ENCODE measurements at places on chromosomes 6 and 20. TPM values are rescaled to one million over a fixed set of nuclear protein-coding genes. Genes with fewer than 3 reads are reported as not detected.

RMND1 gene
- 23.1 TPM for total RNA-seq

- DNase-seq: no peak
These were observed 626 bp upstream of the CDK5RAP1 start for GRCh38 chr20:33401921-33402369.

TFAP2D gene
- total RNA-seq: 0.14 TPM

DNA sequence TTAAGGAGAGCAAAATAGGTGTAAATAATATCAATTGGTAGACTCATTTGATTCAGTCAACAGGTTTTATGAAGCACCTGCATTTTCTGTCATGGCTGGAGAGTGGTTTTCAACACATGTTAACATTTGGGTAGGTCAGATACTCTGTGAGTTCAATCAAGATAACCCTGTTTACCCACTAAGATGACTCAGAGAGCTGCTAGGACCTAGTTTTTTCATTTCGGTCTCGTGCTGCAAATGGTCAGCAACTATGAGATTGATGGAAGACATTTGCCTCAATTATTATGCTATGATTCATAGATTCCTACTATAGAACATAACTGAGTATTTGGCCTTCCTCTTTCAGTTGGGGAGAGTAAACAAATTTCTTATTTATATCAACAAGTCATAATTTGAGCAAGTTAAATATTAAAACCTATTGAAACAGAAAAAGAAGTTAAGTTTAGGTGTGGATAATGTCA, 391.4 kb upstream of the CITED2 start:
- no peak for DNase-seq

TENT5A gene
- total RNA-seq: 16.4 TPM

DNA sequence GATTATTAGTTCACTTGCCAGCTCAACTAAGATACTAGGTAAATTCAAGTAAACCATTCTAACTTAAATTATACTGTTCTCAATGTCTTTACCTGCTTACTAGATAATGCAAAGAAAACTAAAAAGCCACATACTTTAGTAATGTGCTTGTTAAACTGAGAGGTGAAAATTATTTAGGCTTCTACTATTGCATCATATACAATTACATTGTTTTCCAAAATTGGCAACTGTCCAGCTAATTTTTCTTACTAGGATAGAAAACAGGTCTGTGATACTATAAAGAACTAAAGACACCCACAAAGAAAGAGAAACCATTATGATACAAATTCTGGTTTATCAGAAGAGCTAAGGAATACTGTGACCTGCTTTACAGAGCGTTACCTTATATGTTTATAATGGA, 45.6 kb upstream of the ALDH8A1 start:
- DNase-seq: no peak

BEND6 gene
- total RNA-seq: 18.9 TPM

GRCh38 chr6:26045928-26046368, 41.3 kb upstream of the HFE start:
- DNase-seq: no peak

DNA sequence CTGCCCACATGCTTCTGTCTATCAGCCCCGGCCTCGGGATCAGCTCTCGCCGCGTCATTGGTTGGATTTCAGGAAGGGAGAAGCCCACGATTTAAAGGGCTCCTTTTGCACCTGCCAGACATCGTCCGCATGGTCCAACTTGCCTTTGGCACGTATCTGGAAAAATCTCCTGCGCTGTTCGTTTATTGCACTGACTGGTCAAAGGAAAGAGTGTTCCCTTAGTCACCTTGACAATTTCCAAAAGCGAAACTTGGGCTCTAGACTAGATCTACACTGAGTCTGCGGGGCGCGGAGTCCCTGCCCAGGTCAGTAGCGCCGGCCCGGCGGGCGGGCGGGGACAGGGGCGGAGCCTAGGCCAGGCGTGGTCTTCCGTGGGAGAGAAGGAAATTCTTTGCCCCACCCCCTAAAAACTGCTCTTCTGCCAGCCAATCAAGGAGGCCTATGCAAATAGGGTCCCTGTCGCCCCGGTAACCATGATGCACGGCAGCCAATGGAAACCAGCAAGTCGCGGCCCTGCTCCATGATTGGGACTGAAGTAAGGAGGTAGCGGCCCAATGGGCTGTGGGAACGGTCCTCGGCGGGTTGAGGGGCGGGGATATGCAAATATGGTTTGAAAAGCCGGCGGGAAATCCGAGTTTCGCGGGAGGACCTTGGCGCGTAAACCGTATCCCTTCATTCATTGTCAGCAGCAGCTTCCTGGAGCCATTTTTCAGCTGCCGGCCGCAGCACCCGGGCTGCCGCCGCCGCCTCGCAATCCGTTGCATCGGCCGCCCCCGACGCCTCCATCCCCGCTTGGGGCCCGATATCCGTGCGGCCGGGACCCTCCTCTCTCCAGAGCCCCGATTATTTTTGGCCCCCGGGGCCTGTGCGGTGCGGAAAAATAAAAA, at the start of gene E2F3:
TSS of gene E2F3 (plus strand) at position 675 of the 887 bp plus-strand sequence. CDS start 354 bp downstream, outside the sequence.
- peak; percentile 100 for DNase-seq

SOX12 gene
- 2.2 TPM for total RNA-seq

DNA sequence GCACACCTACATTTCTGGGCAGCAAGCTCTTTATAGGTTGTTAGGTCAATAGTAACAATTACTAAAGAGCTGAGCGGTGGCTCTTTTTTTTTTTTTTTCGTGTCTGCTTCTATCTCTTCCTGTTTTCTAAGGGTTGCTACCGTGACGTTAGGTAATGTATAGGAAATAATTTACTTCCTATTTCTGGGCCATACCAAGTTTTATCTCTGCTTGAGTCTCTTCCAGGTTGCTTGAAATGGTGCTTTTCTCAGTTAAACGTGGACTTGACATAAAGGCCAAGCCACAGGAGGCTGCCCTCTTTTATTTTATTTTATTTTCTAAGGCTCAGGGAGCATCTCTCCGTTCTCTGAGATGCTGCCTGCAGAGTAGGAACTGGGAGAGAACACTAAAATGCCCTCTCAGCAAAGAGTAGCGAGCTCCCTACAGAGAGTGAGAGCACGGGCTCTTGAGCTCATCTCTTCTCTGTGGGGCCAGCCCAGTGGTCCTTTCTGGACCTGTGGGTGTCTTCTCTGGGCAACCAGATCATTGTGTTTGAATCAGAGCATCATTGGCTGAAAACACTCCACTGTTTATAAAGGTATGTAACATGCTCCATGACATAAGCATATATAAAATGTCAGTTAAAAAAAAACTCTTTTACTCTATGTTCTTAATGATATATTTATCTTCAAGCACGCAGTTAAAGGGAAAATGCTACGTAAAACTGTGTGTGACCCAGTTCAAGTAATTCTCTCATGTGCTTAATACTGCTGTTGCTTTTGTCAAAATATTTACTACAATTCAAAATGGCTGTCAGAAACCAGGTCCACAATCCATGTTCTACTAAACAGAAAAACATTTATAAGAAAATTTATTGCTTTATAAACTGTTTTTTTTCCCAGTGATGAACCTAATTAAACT, at the start of gene ZNF831:
TSS of gene ZNF831 (plus strand) at position 191 of the 900 bp plus-strand sequence. CDS start 27,199 bp downstream, outside the sequence.
- no peak for DNase-seq

- DNase-seq: peak; percentile 92
These were observed 4.4 kb downstream of the ZKSCAN3 start for GRCh38 chr6:28353981-28354676.

DNA sequence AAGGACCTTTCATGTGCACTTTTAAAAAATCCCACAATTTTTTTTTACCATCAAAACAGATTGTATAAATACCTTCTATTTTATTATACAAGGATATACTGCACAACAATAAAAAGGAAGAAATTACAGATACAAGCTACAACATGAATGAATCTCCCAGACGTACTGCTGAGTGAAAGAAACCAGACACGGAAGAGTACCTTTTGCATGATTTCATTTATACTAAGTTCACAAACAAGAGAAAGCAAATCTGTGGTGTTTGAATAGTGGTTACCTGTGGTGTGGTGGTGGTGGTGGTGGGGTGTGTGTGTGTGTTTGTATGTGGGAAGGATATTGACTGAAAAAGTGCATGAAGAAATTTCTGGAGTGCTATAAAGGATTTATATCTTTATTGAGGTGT, 6.8 kb upstream of the PLCB4 start:
- DNase-seq: no peak

DNA sequence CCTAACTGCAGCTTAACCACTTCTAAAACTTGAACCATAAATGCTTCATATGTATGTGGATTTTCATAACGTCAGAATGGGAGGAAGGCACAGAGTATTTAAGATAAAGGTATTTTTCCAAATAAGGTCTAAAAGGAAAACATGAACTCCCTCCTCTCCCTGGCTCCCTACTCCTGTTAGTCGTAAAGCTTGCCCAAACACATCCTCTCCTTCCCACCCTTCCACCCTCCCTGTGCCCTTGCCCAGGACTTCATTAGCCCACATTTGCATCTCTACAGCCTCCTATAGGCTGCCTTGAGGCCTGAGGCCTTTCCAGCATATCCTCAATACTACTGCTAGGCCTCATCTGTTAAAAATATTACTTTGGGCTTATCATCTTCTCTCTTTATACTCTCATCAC, 17.1 kb upstream of the SMIM13 start:
- no peak for DNase-seq

GRCh38 chr6:111740506-111740905, 132.7 kb downstream of the FYN start:
- DNase-seq: no peak

- DNase-seq: peak; percentile 31
These were observed 83.5 kb downstream of the NDUFAF5 start for GRCh38 chr20:13868331-13868730.

GRCh38 chr20:59007665-59008511, 834 bp upstream of the CTSZ start:
- no peak for DNase-seq

TGM3 gene
- not detected for total RNA-seq

ARMH2 gene
- total RNA-seq: not detected

SLC44A4 gene
- not detected for total RNA-seq

GRCh38 chr6:30044630-30045029, 16.4 kb upstream of the POLR1H start:
- DNase-seq: no peak

GRCh38 chr20:15930311-15931305, 642.6 kb downstream of the KIF16B start:
- DNase-seq: peak; percentile 64

SLC35D3 gene
- not detected for total RNA-seq

- no peak for DNase-seq
These were observed 6.1 kb upstream of the TREML4 start for GRCh38 chr6:41222045-41222444.

DNA sequence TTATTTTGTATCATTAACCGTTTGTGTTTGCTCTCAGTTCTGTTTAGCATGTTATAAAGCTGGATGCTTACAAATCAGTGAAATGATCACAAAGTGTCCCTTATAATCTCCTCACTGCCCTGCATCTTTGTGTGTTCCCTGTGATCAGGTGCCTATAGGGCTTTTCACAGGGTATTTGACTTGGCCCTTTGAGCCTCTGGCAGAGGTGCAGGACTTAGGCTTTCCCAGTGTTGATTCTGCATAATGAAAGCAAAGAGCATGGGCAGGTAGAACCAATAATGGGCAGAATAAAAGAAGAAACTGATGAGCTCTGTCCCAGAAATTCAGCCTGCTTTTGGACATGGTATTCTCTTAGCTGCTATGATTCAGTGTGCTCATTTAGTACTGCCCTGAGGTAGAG, 16.9 kb upstream of the PBOV1 start:
- no peak for DNase-seq

- peak; percentile 65 for DNase-seq
These were observed 6.2 kb downstream of the ELMO2 start for GRCh38 chr20:46400253-46400652.

GRCh38 chr6:131492932-131493573, 80.0 kb upstream of the ARG1 start:
- no peak for DNase-seq

HLA-DPB1 gene
- 25.4 TPM for total RNA-seq

DNA sequence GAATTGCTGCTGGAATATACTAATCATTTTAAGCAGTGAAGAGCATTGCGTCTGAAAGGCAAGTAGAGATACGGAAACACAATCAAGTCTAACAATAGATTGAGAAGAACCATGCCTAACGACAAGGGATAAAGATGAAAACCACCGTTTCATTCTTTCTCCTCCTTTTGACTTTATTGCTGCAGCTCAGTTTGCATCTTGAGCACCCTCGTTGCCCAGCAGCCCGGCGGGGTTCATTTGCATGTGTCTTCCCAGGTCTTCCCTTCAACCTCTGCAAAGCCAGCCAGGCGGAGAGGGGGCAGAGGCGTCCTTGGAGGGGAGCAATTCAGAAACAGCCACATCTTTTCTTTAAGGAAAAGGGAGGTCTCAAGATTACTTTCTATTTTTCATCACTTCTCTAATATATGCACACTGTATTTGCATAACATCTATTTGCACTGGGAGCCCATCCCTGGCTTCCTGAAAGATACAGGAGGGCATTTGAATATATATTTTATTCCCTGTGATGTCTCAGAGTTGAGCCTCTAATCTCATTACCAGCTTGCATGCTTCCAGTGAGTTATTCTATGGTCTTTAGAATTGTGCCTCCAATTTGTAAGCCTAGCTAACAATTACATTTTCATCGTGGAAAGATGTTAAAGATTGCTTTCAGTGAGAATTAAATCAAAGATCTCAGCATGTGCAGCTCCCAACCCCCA, 18.7 kb upstream of the PXDC1 start:
- DNase-seq: no peak

SMLR1 gene
- not detected for total RNA-seq

GRCh38 chr6:31356216-31356945, 598 bp downstream of the HLA-B start:
- no peak for DNase-seq

SLX4IP gene
- 4.7 TPM for total RNA-seq

DNA sequence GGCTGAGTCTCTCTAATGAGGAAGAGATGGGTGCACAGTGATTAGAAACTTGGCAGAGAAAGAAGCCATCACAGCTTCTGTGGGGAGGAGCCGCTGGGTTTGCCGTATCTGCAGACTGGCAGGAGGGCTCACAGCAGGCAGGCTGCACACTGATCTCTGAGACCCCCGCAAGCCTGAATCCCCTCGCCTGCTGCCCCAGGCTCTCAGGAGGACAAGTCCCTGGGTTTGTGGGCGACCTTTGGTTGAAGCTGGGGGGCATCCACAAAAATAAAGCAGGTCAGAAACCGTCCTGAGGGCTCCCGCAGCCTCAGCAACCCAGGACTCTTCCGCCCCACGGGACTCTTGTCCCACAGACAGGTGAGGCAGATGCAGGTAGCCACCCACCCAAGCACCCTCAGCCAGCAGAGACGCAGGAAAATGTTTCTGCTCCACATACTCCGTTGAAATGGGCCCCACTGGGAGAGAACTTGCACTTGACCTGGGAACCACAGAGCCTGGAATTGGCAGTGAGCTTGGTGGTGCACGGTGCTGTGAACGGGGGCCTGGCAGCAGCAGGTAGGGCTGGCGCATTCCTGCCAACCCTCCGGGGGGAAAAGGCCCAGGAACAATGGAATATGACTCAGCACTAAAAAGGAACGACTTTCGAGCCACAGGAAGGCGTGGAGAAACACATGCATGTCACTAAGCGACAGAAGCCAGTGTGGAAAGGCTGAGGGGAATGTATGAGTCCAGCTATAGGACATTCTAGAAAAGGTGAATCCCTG, 89.9 kb downstream of the YTHDF1 start:
- DNase-seq: no peak

- DNase-seq: no peak
These were observed 71.7 kb upstream of the QKI start for GRCh38 chr6:163342571-163343539.

CHMP4B gene
- total RNA-seq: 25.7 TPM

Measured in H4 (cell line).